ENCODE measurements at places on chromosomes 2 and 18.

GRCh38 chr2:195300631-195301030 is 356.4 kb upstream of the SLC39A10 start:
- DNase-seq: no peak

DNA sequence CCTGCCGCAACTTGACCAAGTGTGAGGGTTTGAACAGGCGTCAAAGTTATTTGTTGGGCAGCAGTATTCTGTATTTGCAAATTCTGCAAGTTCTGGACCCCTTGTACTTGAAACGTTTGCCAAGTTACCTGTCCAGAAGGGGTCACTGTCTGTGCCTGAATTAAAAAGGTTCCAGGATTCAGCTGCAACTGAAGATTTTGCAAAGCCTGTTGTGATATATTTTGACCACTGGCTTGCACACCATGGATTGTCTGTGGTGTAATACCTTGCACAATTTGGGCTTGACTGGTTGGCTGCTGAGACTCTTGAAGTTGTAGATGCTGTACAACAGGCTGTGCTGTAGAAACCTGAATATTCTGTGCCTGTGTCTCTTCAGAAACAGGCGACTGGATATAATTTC is 10.2 kb downstream of the SP3 start:
- no peak for DNase-seq

GRCh38 chr18:62587689-62588088 is 64.9 kb downstream of the ZCCHC2 start:
- no peak for DNase-seq

DNA sequence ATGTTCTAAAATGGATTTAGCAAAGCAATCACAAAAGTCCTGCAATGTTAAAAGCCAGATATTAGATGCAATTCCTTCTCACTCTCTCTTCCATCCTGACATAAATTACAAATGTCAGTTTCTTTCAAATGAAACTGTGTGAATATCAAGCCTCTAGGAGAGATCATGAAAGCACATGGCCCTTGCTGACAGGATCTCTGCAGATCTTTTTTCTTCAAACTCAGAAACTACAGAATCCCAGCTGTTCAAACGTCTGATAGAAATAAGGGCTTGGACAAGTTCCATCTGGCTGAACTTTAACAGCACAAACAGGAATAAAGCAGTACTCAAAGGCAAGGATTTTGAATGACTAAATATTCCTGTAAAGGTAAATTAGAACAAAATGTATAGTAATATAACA is 47.6 kb downstream of the PDE1A start:
- no peak for DNase-seq

- DNase-seq: no peak
Observed at GRCh38 chr2:84424152-84424551, 34.9 kb downstream of the SUCLG1 start.

- DNase-seq: no peak
Observed at GRCh38 chr2:238847419-238847801, 475 bp upstream of the TWIST2 start.

DNA sequence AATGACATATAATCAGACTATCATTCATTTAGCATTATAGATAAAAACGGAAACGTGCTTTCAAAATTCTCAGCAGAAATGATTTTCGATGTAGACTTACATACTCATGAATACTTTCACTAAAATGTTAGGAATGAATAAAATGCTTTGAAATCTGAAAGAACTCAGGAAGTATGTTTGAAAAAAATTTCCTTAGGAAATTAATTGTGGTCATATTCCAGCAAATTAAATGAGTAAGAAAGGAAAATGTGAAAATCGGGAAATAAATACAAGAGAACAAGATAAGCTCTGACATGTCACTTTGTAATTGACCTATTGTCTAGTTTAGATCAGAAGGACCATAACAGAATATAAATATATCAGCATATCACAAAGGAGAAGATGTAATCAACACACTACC is 981.0 kb upstream of the CDH2 start:
- DNase-seq: no peak

GRCh38 chr2:239355139-239355538 is 45.7 kb downstream of the HDAC4 start:
- no peak for DNase-seq

DNA sequence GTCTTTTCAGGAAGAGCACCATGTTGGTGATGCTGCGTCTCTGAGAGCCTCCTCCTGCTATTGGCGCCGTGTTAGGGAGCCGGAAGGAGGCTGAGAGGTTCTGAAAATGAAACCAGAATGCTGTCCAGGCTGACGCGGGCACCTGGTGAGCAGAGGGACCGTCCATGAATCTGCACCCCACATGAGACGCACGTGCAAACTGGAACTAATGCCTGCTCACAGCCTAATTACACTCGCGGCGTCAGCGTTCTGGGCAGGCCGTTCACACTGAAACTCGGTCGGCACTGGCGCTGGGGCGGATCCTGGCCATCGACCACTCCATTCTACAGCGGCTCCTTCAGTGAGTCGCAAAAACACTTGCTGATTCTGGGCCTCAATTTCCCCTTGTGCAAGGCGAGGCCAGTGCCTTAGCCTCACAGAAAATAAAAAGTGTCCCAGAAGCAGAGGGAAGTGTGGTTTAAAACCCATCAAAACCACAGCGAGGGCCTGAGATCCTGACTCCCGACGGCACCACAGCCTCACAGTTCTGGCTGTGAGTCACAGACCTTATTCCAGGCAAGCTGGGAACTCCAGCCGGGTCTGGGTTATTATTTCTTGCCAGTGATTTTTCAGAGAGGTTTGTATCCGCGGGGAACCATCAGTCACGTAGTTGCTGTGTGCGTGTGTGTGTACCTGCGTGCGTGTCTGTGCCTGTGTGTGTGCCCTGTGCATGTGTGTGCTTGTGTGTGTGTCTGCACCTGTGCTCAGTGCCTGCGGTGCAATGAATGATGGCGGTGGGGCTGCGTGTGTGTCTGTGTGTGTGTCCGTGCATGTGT is 49.1 kb upstream of the CTDP1 start:
- no peak for DNase-seq

GRCh38 chr2:183564726-183565125 is 440.5 kb downstream of the NUP35 start:
- no peak for DNase-seq

- DNase-seq: no peak
Observed at GRCh38 chr2:154551649-154552048, 146.8 kb upstream of the KCNJ3 start.

DNA sequence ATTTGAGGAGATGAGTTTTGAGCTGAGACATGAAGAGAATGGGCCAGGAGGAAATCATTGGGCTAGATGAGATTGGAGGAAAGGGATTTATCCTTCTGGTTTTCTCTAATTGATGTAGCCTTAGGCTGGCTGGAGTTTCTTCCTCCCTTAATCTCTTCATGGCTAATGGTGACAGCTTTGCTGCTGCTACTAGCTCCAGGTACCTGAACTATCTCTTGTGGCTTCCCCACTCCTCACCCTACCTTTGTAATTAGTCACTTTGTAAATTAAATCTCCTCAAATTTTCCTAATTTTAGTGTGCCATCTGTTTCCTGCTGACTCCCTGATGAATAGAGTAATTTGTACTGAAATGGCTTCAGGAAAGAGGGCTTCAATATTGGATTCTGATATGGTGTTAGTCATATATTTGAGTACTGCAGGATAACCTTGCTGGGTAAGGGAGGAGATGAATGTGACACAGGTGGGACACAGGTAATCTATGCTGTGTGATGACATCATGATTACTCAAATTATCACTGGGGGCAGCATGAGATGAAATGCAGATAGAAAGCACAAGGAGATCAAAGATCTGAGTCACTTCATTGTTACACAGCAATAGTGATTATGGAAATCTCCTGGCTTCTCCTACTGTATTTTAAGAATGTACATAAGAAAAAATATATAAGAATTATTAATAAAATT is 1134.1 kb upstream of the DDX18 start:
- DNase-seq: no peak

GRCh38 chr2:207491086-207491485 is 38.7 kb upstream of the CREB1 start:
- DNase-seq: no peak

- no peak for DNase-seq
Observed at GRCh38 chr2:12495247-12495868, 221.4 kb upstream of the TRIB2 start.

DNA sequence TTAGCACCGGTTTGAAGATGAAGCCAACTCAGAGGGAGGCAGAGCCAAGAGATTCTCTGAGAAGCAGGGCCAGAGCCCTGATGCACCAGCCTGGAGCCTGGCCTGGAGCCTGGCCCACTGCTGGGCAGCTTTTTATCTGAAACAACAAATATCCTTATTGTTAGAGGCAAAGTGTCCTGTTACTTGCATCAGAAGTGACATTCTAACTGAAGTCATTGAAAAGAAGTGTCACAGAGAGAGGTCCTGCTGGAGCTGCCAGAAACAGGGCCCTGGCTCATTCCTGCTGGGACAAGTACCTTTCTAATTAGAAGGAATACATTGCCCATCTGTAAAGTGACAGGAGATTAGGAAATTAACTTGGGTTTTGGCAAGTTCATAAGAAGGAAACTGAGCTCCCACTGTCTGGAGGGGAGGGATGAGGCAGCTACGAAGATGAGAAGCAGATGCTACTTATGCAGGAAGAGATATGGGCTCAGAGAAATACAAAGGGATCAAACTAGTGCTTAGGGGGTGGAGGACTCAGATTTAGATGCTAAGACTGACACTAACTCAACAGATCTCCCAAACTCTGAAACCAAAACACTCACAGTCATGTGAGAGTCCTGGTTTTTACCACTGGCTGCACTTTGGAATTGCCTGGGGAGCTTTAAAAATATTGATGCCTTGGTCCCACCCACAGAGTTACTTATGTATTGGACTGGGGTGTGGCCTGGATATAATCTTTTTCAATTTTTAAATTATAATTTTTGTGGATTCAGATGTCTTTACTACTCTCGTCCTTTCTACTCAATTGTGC is 11.0 kb upstream of the HK2 start:
- no peak for DNase-seq

DNA sequence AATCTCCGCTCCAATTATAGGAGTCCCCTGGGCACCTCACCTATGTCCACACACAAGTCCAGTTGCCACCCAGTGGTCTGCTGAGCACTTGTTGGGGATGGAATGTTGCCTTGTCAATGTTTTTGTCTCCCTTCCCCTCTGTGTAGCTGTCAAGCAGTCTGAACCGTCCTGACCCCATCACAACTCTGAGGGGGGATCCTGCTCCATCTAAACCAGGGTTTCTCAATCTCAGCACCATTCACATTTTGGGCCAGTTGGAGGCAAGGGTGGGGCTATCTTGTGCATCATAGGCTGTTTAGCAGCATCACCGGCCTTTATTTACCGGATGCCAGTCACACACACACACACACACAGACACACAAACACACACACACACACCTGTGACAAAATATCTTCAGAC is 53.0 kb downstream of the CYP26B1 start:
- no peak for DNase-seq
